AG10803 (cell line): ENCODE measurements at places on chromosomes 1 and 21.

- DNase-seq: no peak
Observed at GRCh38 chr1:20211511-20211931, 25.2 kb upstream of the PLA2G2C start.

DNA sequence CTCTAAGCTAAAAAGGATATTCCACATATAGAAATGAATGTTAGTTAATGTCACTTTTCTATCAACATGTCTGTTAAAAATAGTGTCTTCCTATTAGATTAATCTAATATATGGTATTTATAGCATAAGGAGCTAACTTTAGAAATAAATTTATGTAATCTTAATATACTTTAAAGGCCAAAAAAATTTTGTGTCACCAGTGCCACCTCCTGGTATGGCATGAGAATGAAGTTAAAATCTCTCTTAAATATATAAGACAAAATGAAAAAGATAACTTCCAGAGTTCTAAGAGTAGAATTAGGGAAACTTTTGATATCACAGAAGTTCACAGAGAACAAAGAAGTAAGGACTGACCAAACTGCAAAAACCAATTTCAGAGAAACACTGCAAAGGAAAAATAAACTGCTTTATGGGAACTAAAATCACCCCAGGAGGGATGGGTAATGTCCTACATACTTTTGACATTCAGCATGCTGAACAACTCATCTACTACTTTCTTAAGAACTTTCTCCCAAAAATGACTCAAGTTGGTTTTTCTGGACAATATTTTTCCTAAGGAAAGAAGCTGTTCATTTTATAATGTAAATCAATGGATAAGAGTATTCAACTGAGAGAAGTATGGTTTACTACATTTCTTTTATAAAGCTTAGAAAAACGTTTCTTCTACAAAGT is 82.8 kb downstream of the TRIM33 start:
- DNase-seq: peak; percentile 23

DNA sequence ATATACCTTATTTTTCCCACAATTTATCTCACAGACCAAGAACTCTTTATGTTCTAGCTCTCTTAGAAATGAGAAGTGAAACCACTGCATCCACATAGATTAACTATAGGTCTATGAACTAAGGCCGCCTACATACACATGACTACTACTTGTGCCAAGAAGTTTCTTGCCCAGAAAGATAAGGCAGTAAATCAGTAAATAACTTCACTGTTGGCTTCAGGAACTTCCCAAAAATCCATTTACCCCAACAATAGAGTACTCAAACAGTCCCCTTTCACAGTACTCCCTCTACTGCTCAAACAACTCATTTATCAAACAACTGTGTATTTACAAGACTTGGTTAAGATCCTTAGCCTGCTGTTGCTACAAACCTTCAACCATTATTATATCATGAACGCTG is 96.5 kb downstream of the NME7 start:
- DNase-seq: no peak

DNA sequence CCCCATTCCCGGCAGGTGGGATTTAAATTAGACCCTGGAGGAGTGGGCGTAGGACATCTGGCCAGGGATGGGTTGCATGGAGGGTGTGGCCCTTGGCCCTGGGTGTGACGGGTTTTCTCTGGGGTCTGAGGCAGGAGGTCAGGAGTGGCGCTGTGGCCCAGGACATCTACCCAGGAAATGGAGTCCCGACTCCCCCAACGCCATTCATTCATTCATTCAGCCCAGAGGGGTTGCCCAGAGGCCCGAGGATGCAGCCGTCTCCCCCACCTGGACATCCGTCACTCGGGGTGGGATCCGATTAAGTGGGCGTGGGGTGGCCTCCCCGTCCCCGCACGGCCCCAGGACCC is 663 bp downstream of the ATP13A2 start:
- DNase-seq: no peak

GRCh38 chr1:174746024-174746808 is 253.5 kb upstream of the CACYBP start:
- DNase-seq: no peak

- peak; percentile 64 for DNase-seq
Observed at GRCh38 chr1:8727809-8728213, 89.6 kb downstream of the RERE start.

DNA sequence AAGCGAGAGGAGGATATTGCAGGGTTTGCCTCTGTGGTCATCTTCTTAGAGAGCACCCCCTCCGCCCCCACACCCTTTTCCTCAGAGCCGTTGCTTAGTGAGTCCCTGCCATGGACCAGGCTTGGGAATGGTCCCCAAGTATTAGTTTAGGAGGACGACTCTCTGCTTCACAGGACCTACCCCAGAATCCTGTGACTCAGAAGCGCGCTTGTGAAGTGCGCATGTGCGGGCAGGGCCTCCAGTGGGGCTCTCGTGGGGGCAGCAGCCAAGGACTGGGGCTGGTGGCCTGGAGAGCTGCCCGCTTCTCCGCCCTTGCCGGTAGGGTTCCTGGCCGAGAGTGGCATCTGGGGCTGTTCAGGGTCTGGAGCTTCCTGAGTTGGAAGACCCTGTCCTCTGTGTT is 37.3 kb upstream of the HMGN1 start:
- DNase-seq: no peak

DNA sequence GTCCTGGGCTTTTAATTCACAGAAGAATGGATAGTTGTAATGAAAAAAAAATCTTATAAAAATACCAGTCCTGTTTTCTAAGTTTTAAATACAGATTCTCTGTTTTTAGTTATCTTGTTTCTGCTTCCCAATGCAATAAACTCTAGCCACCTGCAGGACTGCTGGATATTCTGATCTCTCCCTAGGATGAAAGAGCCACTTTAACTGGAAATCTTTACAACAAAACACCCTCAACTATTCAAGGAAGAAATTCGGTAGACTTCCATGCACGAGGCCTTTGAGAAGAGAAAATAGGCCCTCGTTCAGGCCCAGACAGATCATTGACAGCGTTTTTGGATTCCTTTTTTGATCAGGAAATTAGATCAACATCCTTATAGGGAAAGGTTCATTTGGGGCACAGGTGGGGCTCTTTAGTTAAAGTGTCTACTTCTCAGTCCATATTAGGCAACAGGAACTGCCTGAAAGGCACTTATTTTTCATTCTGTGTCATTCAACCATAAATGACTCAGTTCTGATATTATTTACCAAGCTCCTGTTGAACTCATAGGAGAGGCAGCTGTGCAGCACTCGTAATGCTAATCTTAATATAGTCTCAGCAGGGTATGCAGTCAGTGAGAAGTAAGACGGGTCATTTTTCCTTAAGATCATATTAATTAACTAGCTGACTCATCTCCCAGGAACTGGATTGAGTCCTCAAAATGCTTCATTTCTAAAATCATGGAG is 71.1 kb upstream of the ERRFI1 start:
- peak; percentile 83 for DNase-seq

DNA sequence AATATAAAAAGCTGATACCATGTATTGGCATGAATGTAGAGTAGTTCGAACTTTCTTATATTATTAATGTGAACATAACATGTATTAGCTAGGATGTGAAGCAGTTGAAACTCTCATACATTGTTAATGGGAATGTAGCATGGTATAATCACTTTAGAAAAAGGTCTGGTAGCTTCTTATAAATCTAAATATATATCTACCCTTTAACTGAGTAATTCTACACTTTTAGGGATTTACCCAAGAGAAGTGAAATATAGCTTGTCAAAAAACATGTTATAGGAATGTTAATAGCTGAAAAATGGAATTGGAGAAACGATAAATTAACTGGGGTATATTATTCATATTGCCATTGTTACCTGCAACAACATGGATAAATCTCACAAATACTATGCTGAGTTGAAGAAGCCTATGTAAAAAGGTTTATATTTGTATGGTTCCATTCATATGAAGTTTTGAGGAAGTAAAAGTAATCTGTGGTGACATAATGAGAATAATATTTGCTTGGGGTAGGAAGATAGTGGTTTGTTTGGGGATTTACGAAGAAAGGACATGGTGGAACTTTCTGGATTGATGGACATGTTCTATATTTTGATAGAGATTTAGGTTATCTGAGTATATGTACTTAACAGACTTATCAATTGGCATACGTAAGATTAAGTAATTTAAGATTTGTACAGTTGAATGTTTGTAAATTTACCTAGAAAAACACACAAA is 76.6 kb downstream of the MAST2 start:
- DNase-seq: no peak

GRCh38 chr1:98794196-98794886 is 132.8 kb downstream of the SNX7 start:
- peak; percentile 76 for DNase-seq
